ENCODE measurements at places on chromosomes 5 and 9.

GRCh38 chr5:58450811-58451629, 8.9 kb downstream of the PLK2 start:
- DNase-seq, result no peak

GRCh38 chr9:99811598-99812383, 9.9 kb upstream of the NR4A3 start:
- no peak for DNase-seq

DNA sequence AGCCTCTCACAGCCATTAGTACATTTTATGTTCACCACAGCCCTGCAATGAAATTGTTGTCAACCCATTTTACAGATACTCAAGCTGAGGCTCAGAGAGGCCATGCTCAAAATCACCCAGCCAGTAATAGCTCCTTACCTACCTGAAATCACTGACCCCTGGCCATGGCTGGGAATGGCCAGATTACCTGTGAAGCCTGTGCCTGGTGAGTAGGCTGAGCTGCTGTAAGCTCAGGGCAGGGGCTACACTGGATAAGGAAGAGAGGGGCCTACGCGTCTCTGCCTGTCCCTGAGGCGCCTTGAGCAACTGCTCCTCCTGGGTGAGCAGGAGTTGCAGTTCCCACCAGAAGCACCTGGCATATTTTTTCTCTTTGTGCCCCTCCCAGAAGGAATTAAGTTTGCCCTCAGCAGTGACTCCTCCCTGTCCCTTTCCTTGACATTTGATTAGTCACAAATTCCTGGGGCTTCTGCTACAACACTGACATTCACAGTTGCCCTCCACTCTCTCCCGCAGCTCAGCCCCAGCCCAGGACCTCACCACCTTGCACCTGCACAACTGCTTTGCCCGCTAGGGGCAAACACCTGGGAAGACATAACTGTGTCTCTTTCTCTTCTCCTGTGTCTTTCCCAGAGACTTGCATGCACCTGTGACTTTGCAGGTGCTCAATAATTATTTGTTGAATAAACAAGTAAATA, 5.7 kb downstream of the CLTB start:
- DNase-seq, result no peak

DNA sequence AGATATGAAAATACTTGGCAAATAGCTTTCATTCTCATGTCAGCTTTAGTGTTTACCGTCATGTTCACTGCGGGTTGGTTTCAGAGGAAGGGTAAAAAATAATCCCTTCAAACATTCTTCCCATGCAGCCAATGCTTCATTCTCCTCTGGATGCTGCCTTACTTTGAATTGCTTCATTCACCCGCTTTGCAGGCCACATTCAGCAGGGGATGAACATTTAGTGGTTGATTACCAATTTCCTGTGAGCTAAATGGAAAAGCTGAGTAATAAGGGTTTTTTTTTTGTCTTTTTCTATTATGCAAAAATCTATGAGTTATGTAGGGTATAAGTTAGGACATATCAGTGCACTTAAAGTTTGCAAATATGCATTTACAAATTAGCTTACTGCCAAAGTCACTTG, 96.3 kb upstream of the MEF2C start:
- DNase-seq, result peak; percentile 36

- DNase-seq, result no peak
These were observed 31.9 kb downstream of the CNTFR start for GRCh38 chr9:34557426-34558321.

GRCh38 chr9:128104171-128104618, 23.3 kb downstream of the PTGES2 start:
- DNase-seq, result peak; percentile 40

DNA sequence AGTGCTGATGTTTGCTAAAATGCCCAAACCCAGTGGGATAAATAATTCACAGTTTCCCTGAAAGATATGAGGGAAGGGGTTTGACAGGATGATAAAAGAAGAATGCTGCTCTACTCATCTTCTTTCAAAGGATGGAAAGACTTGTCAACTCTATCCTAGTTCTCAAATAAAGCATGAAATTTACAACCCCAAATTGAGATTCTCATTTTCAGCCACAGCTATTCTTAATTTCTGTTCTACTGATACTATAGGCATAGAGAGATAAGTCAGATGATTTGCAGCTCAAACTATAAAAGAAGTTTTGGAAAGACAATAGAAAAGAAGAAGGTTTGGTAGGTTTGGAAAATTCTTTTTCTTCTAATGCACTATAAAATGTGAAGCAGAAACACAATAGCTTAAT, 542.6 kb downstream of the CSNK1G3 start:
- DNase-seq, result no peak

- DNase-seq, result no peak
These were observed 48.4 kb downstream of the PTBP3 start for GRCh38 chr9:112285056-112285455.

- DNase-seq, result no peak
These were observed 5.7 kb downstream of the QSOX2 start for GRCh38 chr9:136239983-136240330.

- DNase-seq, result no peak
These were observed 104.8 kb upstream of the ATG10 start for GRCh38 chr5:81866994-81867393.

DNA sequence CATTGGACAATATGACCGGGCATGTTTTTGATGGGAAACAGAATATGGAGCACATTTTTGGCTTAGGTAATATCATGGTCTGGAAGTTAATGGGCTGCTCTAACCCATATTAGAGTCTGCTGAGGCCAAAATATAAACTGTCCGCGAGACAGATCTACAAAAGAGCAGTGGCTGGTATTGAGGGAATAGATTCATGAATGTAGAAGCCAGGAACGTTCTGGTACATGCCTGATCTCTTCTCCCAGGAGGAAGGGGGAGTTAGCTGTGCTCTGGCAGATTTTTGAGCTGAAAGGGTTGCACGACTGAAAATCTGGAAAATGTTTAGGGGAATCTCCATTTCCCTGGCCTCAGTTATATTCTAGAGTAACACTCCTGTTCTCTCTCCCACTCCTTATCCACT, 42.9 kb upstream of the ZFR start:
- no peak for DNase-seq

GRCh38 chr9:70466976-70467561, 52.6 kb upstream of the KLF9 start:
- DNase-seq, result peak; percentile 73

DNA sequence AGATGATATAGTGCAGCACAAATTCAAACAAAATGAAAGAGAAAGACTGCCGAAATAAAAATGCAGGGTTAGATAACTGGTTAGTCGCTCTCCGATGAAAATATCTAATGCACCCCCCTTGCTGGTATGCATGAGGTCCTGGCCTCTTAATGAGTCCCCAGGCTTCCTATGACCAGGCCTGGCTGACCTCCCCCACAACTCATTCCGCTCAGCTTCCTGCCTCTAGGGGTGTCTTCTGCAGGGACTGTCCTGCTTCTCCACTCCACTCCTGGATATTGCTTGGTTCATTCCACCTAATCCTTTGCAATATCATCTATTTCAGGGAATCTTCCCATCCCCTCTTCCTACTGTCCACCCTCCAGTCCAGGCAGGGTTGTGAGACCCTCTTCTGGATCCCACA, 341.8 kb downstream of the ASTN2 start:
- DNase-seq, result no peak

DNA sequence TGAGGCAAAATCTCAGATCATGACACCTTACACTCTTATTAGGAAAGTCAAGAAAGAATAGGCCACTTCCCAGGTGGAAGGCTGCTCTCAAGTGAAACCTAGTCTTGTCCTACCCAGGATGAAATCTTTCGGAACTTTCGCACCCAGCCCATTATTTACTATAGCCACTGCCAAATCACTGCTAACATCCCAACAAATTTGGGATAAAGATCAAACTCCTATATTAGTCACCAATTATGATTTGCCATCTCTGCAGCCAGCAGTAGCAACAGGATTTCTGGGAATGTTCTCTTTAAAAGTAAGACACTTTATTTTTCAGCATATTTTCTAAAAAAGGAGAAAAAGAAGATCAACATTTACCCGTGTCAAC, 224.6 kb downstream of the GAS1 start:
- DNase-seq, result no peak

DNA sequence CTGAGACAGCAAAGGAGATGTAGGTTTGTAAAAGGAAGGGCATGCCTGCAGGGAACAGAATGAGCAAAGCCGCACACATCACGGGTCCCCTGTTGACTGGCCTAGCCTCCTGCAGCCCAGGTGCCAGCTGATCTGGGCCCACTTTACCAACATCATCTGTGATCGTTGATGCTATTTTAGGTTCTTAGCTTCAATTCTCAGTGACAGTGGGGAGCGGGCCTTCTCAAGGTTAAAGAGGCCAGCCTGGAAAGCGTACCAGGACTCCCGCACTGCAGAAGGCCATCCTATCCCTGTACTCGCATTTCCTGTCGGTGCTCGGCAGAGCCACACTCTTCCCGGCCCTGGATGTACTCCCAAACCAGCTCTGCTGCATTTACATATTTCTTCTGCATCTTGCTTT, 213.5 kb upstream of the IRX1 start:
- DNase-seq, result no peak

DNA sequence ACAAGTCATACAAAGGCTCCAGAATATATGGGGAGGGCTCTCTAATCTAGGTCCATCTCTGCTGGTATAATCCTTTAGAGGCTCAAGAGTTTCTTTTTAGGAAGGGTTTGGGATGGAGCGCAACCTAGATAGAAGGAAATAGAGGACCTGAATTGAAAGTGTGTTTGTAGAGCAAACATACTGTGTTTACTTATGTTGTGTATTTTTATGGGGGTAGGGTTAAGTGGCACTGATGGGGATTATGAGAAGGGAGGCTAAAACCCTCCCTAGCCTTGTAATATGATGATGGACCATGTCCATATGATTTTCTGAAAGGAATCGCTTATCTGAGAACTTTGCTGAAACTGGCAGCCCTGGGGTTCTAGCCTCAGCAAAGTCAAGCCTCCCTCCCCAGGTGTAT, 4.4 kb upstream of the ELL2 start:
- DNase-seq, result no peak

DNA sequence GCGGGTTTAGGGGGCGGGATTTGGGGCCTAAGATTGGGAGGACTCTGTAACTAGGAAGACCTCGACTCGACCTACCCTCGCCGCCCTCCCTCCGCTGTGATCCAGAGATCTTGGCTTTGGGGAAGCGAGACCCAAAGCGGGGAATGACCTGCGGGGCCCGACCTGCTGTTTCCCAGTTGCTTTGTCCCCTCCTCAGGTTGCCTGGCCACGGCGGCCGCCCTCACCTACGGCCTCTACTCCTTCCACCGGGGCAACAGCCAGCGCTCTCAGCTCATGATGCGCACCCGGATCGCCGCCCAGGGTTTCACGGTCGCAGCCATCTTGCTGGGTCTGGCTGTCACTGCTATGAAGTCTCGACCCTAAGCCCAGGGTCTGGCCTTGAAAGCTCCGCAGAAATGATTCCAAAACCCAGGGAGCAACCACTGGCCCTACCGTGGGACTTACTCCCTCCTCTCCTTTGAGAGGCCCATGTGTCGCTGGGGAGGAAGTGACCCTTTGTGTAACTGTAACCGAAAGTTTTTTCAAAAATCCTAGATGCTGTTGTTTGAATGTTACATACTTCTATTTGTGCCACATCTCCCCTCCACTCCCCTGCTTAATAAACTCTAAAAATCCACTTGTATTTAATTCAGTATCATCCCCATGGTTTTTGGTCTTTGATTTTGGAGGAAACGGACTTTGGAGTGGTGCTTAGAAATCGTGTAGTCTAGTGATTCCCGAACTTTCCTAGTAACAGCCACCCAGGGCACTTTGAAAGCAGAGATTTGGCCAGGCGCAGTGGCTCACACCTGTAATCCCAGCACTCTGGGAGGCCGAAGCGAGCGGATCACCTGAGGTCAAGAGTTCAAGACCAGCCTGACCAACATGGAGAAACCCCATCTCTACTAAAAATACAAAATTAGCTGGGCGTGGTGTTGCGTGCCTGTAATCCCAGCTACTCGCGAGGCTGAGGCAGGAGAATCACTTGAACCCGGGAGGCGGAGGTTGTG, 878 bp downstream of the HIGD2A start:
- DNase-seq, result no peak

DNA sequence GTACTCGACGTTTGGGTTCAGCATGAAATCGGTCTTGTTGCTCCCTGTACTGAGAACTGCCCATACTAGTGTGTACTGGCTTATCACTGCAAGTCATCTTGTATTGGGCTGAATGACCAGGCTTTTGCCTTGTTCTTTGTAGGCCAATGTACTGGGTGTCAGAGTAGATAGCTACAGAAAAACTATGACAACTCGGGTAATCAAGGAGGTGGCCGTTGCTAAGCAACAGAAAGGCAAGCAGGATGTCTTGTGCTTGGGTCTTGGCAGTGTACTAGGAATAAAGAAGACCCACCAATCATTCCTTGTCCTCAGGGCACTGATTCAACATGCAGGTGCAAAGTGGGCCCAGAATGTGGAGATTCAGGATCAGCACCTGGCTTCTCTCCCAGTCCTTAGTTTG, 11.9 kb upstream of the SHISAL2B start:
- no peak for DNase-seq

GRCh38 chr5:178507151-178507932, 82.9 kb downstream of the COL23A1 start:
- no peak for DNase-seq

- no peak for DNase-seq
These were observed 19.0 kb downstream of the FBXW5 start for GRCh38 chr9:136925414-136926153.

- DNase-seq, result peak; percentile 6
These were observed 36.4 kb downstream of the RASGEF1C start for GRCh38 chr5:180172447-180173197.

DNA sequence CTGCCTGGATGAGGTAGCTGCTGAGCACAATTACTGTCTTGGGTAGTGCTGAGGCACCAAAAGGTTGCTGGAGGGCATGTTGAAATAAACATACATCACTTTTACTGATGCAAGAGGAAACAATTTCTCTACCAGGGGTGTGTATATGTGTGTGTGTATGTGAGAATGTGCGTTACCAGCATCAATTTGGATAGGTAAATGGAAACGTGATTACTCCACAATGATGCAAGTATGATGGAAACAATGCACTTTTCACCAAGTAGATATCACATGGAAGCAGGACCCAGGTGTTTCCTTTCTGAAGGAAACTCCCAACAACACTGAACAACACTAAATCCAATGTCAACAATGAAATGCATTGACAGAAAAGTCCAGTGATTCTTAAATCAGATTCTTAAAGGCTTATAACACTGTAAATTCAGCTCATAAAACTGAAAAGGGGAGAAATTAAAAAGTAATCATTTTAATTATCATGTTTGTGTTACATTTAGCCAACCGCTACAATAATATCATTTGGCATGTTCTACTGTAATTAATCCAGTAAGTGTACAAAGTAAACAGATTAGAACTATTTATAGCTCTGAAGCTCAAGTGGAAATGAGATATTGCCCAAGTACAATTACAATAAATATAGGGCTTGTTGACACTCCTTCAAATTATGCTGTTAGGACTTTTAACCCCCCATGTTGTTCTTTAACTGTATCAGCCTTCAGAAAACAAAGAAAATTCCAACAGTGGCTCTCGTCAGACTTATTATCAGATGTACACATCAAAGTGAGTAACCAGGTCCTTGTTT, 25.3 kb downstream of the YIPF5 start:
- DNase-seq, result no peak

Data from fibroblast of skin of back (primary cell).